ENCODE measurements at places on chromosomes 1 and 21.

- no peak for DNase-seq
Observed at GRCh38 chr1:175435392-175435791, 242.8 kb upstream of the KIAA0040 start.

DNA sequence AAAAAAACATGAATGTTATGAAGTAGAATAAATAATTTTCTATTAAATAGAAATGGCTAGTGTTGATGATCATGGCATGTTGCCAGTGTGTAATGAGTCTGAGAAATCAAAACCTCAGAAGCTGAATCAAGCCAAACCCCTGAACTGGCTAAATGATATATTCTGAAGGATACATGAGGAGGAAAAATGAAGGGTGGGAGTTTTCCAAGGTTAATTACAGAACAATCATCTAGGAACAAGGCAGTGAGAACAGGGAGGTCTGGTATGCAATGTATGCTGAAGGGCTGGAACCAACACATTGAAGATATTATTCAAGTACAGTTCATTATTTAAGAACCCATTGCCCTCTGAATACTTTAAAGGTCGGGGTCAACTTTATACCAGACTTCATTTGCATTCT, 309.1 kb upstream of the NRIP1 start:
- DNase-seq, result no peak

GRCh38 chr1:41476807-41477361, 7.6 kb downstream of the EDN2 start:
- DNase-seq, result no peak

- DNase-seq, result no peak
Observed at GRCh38 chr1:82565546-82565945, 764.8 kb downstream of the ADGRL2 start.

- DNase-seq, result no peak
Observed at GRCh38 chr1:14817223-14818170, 219.0 kb downstream of the KAZN start.

DNA sequence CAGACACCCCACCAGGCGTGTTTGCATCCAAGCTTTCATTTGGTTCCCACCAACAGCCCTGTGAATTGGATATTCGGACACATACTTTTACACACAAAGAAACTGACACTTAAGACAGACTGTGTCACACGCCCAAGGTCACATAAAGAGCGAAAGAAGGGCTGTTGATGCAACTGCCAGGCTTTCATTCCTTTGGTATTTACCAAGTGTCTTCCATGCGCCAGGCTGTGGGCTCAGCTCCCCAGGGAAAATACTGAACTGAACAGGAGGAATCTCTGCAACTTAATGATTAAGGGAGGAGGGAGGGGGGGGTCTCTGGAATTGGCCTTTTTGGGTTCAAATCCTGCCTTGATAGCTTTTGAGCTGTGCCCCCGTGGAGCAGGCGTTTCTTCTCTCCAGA, 122.8 kb downstream of the ACTL8 start:
- no peak for DNase-seq

DNA sequence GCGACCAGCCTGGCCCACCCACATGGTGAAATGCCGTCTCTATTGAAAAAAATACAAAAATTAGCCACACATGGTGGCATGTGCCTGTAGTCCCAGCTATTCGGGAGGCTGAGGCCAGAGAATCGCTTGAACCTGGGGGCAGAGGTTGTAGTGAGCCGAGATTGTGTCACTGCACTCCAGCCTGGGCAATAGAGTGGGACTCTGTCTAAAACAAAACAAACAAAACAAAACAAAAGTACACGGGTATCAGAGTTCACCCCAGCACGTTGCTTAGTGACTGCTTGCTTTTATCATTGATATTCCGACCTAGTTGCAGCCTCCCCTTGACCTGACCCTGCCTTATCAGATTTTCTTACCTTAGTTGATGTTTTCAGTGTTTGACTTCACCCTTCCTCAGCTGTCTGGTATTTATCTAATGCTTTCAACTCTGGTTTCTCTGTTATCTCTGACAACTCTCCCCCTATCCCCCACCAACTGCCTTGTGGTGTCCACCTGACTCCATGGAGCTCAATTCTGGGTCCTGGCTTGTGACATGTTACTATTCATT, 5.1 kb downstream of the TLCD4 start:
- DNase-seq, result no peak

DNA sequence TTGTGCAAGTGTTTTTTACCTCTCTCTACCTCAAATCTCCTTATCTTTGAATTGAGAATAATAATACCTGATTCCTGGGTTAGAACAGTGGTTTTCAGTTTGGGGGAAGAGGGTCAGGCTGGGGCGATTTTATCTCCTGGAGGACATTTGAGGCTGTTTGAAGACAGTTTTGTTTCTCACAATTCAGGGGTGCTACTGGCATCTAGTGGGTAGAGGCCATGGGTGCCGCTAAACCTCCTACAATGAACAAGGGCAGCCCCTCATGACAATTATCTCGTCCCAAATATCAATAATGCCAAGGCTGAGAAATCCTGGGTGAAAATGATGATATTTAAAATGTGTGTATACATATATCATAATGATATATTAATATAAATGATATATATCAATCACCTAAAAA, 139.1 kb upstream of the USH2A start:
- DNase-seq, result peak; percentile 32

- DNase-seq, result no peak
Observed at GRCh38 chr1:16442265-16442664, 1.7 kb downstream of the NECAP2 start.

DNA sequence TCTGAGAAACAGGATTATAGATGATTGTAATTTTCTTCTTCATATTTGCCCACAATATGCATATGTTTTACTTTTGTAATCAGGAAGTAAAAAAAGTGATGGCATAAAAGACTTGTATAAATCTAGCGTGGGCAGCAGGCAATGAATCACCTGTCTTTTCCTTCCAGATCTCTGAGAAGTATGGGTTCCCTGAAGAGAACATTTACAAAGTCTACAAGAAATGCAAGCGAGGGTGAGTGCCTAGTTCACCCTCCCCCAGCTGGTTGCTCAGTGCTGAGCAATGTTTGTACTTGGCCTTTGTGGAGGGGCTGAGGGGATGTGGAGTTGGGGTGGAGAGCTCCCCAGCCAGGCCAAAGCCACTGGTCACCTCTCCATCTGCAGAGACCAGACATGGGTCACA, 30.7 kb downstream of the GRHL3 start:
- no peak for DNase-seq

DNA sequence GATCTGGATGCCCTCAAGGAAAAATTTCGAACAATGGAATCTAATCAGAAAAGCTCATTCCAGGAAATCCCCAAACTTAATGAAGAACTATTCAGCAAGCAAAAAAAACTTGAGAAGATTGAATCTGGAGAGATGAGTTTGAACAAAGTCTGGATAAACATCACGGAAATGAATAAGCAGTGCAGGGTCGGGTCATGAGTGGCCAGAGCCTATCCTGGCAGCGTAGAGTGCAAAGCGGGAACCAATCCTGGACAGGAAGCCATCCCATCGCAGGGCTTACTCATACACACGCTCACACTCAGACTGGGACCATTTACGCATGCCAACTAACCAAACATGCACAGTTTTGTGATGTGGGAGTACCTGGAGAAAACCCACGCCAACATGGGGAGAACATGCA, 43.1 kb downstream of the ZMYM1 start:
- DNase-seq, result no peak

- DNase-seq, result no peak
Observed at GRCh38 chr1:41110286-41110685, 88.8 kb upstream of the SLFNL1 start.

GRCh38 chr1:8787218-8787617, 30.2 kb downstream of the RERE start:
- DNase-seq, result no peak

GRCh38 chr1:50833216-50833615, 126.9 kb downstream of the FAF1 start:
- no peak for DNase-seq

GRCh38 chr1:200866521-200866920, 6.3 kb upstream of the GPR25 start:
- no peak for DNase-seq

DNA sequence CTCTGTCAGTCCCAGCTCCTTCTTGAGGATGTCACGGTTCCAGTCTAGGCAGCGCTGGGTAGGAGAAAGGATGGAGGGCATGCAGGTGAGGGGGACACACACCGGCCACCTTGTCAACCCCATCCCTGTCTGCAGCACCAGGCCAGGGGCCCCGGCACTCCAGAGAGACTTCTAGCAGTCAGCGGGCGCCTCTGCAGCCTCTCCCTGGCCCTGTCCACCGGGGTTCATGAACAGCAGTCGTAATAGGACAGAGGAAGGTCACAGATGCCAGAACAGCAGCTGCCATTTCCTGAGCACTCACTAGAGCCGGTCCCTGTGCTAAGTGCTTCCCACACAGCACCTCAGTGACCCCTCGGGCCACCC, 16.3 kb upstream of the SDHB start:
- DNase-seq, result no peak

DNA sequence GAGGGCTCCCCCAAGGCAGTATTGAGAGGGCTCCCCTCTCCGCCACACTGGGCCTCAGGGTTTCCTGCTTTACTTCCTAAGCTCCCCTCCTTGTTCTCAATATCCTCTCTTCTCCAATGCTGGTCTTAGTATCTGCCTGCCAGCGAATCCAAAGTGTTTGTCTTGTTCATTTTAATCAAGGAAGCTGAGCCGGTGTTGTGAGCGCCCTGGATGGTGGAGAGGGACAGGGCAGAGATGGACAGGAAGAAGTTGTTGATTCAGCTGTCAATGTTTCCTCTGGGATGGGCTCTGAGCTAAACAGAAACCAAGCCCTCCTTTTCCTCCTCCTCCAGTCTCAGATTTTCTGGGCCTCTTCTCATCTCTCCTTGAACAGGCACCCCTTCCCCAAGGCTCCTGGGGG, 5.4 kb downstream of the OLFML3 start:
- DNase-seq, result no peak

- DNase-seq, result no peak
Observed at GRCh38 chr1:177973585-177973984, 3.7 kb upstream of the SEC16B start.

- no peak for DNase-seq
Observed at GRCh38 chr1:92551916-92552315, 65.2 kb upstream of the GFI1 start.

GRCh38 chr1:225737161-225737560, 40.5 kb upstream of the SRP9 start:
- DNase-seq, result no peak

- DNase-seq, result no peak
Observed at GRCh38 chr1:38516560-38516959, 343.0 kb downstream of the RRAGC start.

DNA sequence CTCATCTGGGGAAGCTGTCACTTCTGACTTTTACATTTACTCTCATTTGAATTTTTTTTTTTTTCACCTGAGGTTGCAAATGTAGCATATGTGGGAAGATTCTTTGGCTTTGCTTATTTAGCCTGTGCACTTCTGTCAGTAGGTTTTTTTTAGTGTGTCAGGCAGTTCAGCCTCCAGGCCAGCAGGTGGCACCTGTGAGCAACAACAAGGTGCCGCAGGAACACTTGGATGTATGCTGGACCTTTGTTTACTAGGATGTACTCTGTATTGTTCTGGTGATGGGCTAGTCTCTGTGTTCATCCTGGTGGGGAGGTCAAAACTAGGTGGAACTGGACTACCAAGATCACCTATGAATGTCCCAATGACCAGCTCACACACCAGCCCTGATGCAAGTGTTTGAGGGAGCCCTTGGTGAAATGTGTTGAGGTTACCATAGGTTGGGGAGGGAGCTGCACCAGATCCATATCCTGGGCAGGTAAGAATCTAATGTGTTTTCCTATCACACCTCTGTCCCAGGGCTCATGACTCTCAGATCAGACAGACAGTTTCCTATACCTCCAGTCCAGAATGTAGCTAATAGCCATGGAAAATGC, 618.2 kb downstream of the BRINP3 start:
- DNase-seq, result peak; percentile 48

DNA sequence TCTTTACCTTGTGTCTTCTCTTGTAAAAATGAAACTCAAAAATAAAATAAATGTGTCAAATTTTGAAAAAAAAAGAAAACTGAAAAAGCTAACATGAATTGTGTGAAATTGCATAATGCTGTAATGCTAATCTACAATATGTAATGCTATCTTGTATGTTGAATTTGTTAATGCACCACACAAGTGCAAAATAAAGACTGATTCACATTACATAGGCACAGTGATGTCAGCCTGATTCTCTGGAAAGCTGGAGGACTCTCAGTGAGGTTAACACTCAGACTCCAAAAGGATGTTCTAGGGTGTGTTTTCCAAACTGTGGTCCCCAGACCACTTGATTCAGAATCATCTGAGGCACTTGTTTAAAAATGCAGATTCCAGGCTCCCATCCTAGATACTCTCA, 25.6 kb downstream of the SYT11 start:
- DNase-seq, result no peak

DNA sequence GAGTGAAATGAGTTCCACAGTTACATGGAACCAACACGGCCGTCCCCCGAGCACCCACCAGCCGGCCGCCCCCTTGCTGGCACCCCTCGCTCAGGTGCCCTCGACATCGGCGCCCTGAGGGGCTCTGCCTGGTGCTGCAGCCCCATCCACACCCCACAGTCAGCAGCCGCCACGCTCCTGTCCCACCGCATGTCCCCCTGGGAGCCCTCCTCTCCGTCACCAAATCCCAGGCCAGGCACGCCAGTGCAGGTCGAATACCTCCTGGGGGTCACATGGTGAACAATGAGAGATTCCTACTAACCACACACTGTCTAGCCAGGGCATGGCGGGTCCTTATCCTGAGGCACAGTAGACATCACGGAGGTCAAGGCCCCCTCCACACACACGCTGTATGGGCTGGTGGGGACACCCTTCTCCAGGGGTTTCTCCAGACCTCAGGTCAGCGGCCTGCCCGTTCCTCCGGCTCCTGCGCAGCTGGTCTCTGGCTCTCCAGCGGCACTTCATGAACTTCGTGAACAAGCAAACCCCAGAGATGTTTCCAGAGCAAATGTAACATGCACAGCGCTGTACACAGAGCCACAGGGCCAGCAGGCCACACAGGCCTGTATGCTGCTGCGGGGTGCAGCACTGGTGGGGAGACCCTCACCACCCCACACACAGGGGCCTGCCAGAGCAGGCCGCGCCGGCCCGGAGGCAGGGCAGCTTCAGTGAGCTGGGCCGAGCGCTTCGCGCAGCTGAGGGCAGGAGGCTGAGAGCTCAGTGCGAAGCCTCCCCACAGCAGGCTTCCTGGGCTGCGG, 21.8 kb downstream of the POFUT2 start:
- DNase-seq, result peak; percentile 15

DNA sequence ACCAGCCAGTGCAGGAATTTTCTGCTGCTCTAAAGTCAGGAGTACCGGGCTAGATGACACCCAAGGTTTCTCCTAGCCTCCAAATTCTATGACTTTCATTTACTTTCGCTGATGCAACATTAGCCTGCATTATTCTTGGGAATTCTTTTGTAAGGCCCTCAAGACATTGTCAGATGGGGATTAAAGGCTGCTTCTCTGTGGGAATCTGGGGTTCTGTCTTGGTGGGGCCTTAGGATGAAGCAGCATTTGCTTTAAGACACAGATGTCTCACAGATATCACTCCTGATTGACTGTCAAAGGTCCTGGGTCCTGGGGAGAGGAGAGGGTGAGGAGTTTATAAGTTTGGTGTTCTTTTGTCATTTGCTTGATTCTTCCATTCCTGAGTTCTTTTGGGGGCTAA, 11.6 kb downstream of the PKP1 start:
- no peak for DNase-seq

- DNase-seq, result no peak
Observed at GRCh38 chr1:222709700-222710153, 2.6 kb downstream of the AIDA start.

- no peak for DNase-seq
Observed at GRCh38 chr1:7555391-7556185, 215.5 kb upstream of the VAMP3 start.
